ENCODE measurements at places on chromosomes 4 and X. TPM values are rescaled to one million over a fixed set of nuclear protein-coding genes. Genes with fewer than 3 reads are reported as not detected.

The PDE6B gene
- not detected for total RNA-seq

The JADE3 gene
- total RNA-seq: 12.4 TPM

The SRPX2 gene
- total RNA-seq: 2.7 TPM

The NLRP2B gene
- total RNA-seq: not detected

The CCDC120 gene
- 3.2 TPM for total RNA-seq

The ZFP92 gene
- 0.50 TPM for total RNA-seq

The MBNL3 gene
- total RNA-seq: not detected

The TRIM61 gene
- not detected for total RNA-seq

The TIGD4 gene
- 0.17 TPM for total RNA-seq

The DIPK2B gene
- not detected for total RNA-seq

The CPE gene
- total RNA-seq: 1.9 TPM

The UGT2A3 gene
- total RNA-seq: not detected

The ADH7 gene
- not detected for total RNA-seq

The PNCK gene
- total RNA-seq: 0.13 TPM

The FABP2 gene
- total RNA-seq: not detected

The ZCCHC18 gene
- total RNA-seq: 0.17 TPM

The GABRE gene
- total RNA-seq: 27.3 TPM

The ANK2 gene
- 1.2 TPM for total RNA-seq

The HSFX2 gene
- 0.29 TPM for total RNA-seq

The ARL9 gene
- not detected for total RNA-seq

The SCRG1 gene
- not detected for total RNA-seq

The STAP1 gene
- not detected for total RNA-seq

The DAPP1 gene
- total RNA-seq: not detected

The GUCY1B1 gene
- total RNA-seq: 0.16 TPM

The FGF13 gene
- total RNA-seq: 0.07 TPM

The SHROOM2 gene
- 0.48 TPM for total RNA-seq

The CT47B1 gene
- total RNA-seq: not detected

Data from A549 treated with GW870086 at 1 μM for 4 hours (cell line).